ENCODE measurements at places on chromosomes 6 and 20. TPM values are rescaled to one million over a fixed set of nuclear protein-coding genes. Genes with fewer than 3 reads are reported as not detected.

Gene LAMA2
- 0.30 TPM for total RNA-seq

Gene BEND3
- total RNA-seq: 3.1 TPM

Gene LY6G6F
- not detected for total RNA-seq

Gene NMBR
- not detected for total RNA-seq

Gene PROKR2
- total RNA-seq: not detected

Gene PPIL4
- total RNA-seq: 18.6 TPM

Gene EPPIN
- not detected for total RNA-seq

Gene REV3L
- total RNA-seq: 6.6 TPM

Gene ADTRP
- total RNA-seq: 0.19 TPM

Gene C6orf58
- total RNA-seq: not detected

Gene RIMS4
- 1.8 TPM for total RNA-seq

Gene EEF1A2
- total RNA-seq: 144 TPM

Gene TRIM10
- not detected for total RNA-seq

Gene DAAM2
- 0.04 TPM for total RNA-seq

Gene PRSS16
- total RNA-seq: 3.2 TPM

Gene CCDC170
- 0.12 TPM for total RNA-seq

Gene ZBTB2
- total RNA-seq: 13.6 TPM

Gene MAP7
- total RNA-seq: 23.9 TPM

Gene CYP24A1
- total RNA-seq: 140 TPM

Gene TMC2
- not detected for total RNA-seq

Gene RHAG
- total RNA-seq: not detected

Gene PPP1R3G
- total RNA-seq: 2.0 TPM

Gene DZANK1
- 2.5 TPM for total RNA-seq

Gene GMDS
- 8.9 TPM for total RNA-seq

Gene SEMG1
- not detected for total RNA-seq

Gene TMEM74B
- 3.0 TPM for total RNA-seq

Gene GABRR2
- not detected for total RNA-seq

Gene PRKN
- total RNA-seq: not detected

Gene CFAP61
- total RNA-seq: 0.16 TPM

Gene ANGPT4
- 0.03 TPM for total RNA-seq

Gene SHLD1
- total RNA-seq: 6.8 TPM

Gene PTCHD4
- 0.07 TPM for total RNA-seq

Gene PRDM1
- 5.6 TPM for total RNA-seq

Gene RRAGD
- total RNA-seq: 5.4 TPM

Gene BANF2
- total RNA-seq: not detected

Gene CGAS
- total RNA-seq: 4.0 TPM

Gene CASS4
- not detected for total RNA-seq

Gene MYT1
- total RNA-seq: 0.44 TPM

Gene TRDN
- not detected for total RNA-seq

Gene MBOAT1
- 2.5 TPM for total RNA-seq

Gene TMEM217
- total RNA-seq: 0.53 TPM

Gene PPP1R18
- total RNA-seq: 44.8 TPM

Gene DEFB118
- not detected for total RNA-seq

Gene CGA
- total RNA-seq: 0.23 TPM

Gene OLIG3
- not detected for total RNA-seq

Gene PPP1R14C
- total RNA-seq: 1.7 TPM

Gene GABRR1
- not detected for total RNA-seq

Gene SLPI
- 15.2 TPM for total RNA-seq

Gene VNN1
- 0.15 TPM for total RNA-seq

Gene LPA
- 0.07 TPM for total RNA-seq

Gene HLA-DRA
- not detected for total RNA-seq

Gene GMPR
- total RNA-seq: 6.0 TPM

Gene MC3R
- total RNA-seq: not detected

Gene SLC52A3
- total RNA-seq: 0.57 TPM

Gene BEND6
- 0.70 TPM for total RNA-seq

Gene PRL
- not detected for total RNA-seq
